T-helper 2 cell (primary cell): ENCODE measurements at places on chromosomes 6 and 20.

DNA sequence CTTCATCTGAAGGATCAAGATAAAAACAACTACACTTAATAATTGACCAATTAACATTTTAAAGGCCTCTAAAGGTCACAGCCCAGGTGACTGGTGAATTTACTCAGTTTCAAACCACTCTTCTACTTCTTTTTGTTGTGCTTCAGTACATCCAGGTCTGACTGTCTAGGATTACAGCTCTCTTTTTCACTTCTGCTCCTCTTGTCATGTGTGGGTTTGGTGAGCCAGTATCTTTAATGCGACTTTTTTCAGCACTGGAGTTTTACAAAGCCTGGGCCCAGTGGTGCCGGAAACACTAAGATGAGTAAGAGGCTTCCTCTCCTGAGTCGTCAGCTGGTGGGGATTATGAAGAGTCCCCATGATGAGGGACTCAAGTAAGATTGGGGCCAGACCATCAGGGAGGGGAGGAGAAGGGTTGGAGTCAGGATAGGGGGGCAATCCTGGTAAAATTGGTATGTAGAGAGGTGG is 27.0 kb downstream of the HECA start:
- peak; percentile 45 for DNase-seq

DNA sequence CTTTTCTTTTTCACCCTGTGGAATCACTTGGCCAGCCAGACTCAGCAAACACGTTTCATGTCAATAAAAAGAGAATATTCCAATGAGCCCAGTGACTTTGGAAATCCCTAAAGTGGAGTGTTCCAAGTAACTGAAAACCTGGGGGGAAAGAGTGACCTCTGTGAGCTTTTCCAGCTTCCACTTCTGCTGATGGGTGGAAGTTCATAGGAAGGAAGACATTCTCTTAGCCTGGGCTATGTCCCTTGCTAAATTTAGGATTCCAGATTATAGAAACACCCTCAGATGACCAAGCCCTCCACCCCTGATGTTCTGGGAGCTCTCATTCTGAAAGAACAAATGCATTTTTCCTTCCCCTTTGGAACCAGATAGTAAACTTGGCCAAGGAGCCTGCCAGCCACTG is 44.8 kb upstream of the EDN1 start:
- no peak for DNase-seq

- no peak for DNase-seq
Measured at GRCh38 chr6:52497652-52498408, 77.7 kb downstream of the EFHC1 start.

GRCh38 chr20:46243707-46244628 is 64.3 kb downstream of the CDH22 start:
- no peak for DNase-seq

- DNase-seq = no peak
Measured at GRCh38 chr6:4607793-4608192, 168.4 kb upstream of the CDYL start.
